ENCODE measurements at places on chromosomes 2 and 18.

DNA sequence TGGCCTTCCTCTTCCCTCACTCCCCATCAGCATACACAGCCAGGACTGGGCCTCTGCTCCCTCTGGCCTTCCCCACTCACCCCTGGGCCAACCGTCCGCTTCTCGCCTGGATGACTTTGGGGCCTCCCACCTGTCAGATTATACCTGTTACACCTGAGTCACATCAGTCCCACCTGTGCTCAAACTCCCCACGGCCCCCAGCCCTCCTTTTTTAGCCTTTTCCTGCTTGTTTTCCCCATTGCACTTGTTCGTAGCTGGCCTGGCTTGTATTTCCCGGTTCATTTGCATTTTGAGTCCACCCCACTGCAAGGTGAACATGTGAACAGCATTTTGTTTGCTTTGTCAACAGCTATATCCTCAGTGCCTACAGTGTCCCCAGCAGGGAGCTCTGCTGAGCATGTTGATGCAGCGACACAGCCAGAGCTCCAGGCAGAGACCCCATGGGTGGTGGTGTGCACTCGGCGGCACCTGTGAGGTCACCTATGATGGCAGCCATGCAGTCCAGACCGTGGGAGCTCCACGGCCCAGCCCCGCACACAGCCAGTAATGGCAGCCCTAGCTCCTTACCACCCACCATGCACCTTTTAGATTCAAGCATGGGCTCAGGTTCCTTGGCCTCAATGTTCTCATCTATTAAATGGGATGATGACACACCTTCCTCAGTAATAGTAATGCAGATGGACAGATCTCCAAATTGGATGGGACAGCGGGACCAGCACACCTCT, 276.4 kb upstream of the HS6ST1 start:
- DNase-seq: no peak

- DNase-seq: no peak
Observed at GRCh38 chr18:41887100-41887499, 67.9 kb upstream of the PIK3C3 start.

GRCh38 chr18:37179384-37179783, 350.5 kb downstream of the KIAA1328 start:
- no peak for DNase-seq

GRCh38 chr2:37659723-37660122, 11.7 kb downstream of the CDC42EP3 start:
- DNase-seq: no peak

DNA sequence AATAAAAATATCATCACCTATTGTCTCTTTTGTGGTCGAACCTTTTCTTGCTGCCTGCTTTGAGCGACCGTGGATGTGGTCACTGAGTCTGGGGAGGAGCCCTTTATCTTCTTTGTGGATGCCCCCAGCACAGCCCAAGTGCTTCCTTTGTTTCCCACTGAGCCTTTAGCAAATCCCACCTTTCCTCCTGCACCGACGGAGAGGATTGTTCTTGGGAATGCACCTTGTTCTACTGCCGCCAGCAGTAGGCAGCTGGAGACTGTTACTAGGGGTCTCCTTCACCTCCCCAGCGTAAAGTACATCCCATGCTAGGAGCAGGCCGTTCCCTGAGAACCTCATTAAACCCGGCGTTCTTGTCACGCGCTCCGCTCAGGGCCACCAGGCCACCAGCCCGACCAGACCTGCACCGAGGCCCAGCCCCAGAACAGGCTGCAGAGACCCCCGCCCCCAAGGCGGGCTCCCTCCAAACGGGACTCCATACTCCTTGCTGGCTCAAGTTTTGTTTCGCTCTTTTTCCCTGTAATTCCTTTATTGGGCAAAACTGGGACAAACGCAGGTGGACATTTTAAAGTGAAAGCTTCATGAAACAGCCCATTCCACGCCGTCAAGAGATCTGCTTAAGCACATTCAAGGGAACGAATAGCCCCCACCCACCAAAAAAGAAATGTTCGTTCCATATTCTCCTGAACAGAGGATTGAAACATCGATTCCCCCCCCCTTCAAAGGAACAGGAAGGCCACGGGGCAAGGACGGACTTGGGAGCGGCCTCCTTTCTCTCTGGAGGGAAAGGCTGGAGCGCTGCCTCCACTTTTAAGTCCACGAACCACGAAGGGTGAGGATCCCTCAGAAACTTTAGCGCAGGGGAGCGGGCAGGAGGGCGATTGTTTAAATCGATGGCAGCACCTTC, 1.1 kb upstream of the MAT2A start:
- DNase-seq: peak; percentile 36

- peak; percentile 47 for DNase-seq
Observed at GRCh38 chr2:149330127-149331022, at the start of gene LYPD6. Gene LYPD6 (plus strand): TSS chr2:149330587. CDS start chr2:149437709, 107,122 bp downstream.

- no peak for DNase-seq
Observed at GRCh38 chr2:207933396-207934065, 91.8 kb downstream of the PLEKHM3 start.

DNA sequence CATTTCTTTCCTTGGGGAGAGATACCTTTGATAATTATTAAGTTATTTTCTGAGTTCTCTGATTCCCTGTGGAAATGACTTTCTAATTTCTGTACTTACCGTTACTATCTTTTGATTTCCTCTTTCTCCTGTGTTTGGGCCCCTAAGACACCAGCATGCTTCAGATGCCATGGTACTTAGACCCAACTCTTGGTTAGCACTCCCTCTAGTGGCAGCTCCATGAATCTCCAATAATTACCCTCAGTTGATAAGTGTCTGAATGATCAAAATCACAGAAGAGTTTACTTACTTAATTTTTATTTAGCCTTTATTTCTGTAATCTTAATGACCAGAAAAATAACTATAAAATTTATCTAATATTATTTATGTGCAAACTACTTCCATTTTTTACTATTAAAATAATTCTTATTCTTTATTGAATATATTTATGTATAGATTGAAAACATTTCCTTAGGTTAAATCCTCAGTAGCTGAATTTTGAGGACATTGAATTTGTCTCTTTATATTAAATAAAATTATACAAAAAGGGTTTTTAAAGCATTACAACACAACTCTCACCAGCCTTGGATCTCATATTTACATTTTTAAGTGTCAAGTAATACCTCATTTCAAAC, 300.4 kb downstream of the KCNS3 start:
- peak; percentile 35 for DNase-seq

- peak; percentile 92 for DNase-seq
Observed at GRCh38 chr2:196239622-196240587, 68.5 kb upstream of the STK17B start.

DNA sequence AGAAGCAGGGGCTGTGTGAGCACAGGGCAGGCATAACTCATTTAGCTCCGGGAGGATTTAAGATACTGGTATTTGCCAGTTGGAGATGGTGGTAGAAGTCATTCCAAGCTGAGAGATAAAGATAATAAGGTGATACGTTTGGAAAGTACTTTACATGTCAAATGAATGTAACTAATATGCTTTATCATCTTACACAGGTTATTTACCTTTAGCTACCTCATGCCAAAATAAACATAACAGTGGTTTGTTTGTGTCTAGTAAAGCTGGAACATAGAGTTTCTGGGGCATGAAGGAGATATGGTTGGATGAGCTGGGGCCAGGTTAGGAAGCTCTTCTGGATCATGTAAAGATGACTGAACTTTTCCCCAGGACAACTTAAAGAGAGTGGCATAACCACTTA, 126.9 kb upstream of the PIK3C3 start:
- DNase-seq: no peak

DNA sequence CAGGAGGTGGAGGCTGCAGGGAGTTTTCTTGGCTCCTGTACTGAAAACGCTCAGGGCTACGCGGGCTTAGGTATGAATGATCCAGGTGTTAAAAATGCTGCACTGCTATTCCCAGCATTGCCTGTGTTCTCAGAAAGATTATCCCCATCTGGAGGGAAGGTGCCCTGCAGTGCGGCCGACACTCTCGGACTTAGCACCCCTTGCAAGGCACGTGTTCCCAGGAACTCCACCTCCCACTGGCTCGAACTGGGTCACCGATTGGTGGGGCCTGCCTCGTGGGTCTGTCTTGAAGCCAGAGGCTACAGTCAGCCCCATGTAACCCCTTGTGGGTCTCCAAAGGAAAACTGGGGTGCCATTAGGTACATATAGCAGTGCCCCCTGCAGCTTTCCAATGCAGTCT, 25.7 kb downstream of the ANO7 start:
- DNase-seq: no peak

GRCh38 chr2:232839411-232840079, 30.5 kb upstream of the SNORC start:
- peak; percentile 73 for DNase-seq

GRCh38 chr2:7437141-7437540, 519.9 kb downstream of the RNF144A start:
- no peak for DNase-seq

GRCh38 chr18:46250084-46250811, 146.1 kb downstream of the HAUS1 start:
- peak; percentile 34 for DNase-seq

- DNase-seq: no peak
Observed at GRCh38 chr2:241903121-241904010, 33.8 kb downstream of the RTP5 start.

GRCh38 chr18:74610051-74610615, 12.5 kb downstream of the ZNF407 start:
- no peak for DNase-seq

DNA sequence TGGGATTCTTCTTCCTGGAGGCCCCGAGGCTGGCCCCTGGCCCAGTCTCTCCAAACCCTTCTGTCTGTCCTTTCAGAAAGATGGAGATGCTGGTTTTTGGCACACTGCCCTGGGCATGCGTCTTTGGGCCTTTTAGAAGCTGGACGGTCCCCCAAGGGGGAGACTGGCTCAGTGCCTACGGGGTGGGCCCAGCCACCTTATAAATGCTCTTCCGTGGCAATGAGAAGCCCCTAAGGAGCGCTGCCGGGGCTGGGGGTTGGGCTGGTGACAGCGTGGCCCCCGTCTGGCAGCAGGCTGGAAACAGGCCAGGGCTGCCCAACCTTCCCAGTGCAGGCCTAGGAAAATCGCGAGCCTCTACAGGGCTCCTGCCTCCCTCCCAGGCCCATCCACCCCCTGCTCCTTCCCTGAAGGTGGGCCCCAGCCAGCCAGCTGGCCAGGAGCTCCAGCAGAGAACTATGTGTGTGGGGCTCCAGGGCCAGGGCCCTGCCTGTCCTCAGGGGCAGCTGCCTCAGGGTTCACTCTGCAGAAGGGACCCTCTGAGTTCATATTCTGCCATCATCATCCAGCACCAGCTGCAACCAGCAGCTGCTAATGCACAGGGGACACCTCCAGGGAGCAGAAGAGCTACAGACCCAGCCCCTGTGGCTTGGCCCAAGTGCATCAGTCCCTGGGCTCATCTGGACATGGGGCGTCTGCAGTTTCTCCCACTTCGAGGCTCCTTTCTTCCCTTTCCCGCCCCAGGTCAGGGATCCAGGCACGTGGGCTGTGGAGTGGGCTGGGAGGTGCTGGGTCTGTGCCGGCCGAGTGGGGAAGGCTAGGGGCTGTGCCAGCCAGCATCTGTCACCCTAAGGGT, 107.6 kb upstream of the OTOS start:
- no peak for DNase-seq

- DNase-seq: no peak
Observed at GRCh38 chr2:225140723-225141122, 98.5 kb upstream of the DOCK10 start.

DNA sequence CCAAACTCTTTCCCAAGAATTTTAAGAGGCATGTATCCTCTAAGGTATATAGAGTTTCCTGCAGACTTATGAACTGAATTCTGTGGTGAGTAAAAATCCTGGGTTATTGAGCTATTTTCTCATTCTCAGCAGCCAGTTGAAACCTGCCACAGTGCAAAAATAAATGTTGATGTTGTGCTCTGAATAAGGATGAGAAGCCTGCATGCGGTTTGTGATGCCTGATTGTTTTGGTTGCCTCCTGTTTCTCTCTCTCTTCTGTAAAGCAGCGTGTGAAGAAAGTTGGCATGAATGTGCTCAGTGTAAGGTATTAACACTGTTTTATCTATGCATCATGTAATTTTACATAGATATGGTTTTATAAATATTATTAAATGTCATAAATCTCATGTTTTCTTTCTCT, 452.6 kb downstream of the CDH2 start:
- DNase-seq: no peak

DNA sequence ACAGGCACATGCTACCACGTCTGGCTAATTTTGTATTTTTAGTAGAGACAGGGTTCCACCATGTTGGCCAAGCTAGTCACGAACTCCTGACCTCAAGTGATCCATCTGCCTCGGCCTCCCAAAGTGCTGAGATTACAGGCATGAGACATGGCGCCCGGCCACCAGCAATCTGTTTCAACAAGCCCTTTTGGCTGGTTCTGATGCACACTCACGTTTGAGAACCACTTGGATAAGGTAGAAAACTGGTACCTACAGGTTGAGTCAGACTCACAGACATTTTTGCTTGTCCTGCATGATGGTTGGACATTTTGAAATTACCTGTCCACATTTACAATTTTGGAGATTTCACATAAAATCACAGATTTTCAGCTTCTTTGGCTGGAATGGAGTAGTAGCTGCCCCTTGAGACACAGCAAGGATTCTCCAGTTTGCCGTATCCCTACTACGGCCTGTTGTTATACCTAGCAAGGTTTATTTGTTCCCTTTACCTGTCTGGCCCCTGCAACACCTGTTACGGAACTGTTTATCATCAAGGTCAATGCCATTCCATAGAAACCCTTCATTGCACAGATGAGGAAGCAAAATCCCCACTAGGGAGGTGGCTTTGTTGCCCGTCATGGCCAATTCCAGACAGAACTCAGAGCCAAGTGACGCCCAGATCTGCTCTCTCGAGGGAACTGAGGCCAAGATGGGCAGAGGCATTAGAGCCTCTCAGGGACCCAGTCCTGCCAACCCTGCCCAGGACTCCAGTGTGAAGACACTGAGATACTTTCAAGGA, 31.4 kb upstream of the IGFBP2 start:
- no peak for DNase-seq

DNA sequence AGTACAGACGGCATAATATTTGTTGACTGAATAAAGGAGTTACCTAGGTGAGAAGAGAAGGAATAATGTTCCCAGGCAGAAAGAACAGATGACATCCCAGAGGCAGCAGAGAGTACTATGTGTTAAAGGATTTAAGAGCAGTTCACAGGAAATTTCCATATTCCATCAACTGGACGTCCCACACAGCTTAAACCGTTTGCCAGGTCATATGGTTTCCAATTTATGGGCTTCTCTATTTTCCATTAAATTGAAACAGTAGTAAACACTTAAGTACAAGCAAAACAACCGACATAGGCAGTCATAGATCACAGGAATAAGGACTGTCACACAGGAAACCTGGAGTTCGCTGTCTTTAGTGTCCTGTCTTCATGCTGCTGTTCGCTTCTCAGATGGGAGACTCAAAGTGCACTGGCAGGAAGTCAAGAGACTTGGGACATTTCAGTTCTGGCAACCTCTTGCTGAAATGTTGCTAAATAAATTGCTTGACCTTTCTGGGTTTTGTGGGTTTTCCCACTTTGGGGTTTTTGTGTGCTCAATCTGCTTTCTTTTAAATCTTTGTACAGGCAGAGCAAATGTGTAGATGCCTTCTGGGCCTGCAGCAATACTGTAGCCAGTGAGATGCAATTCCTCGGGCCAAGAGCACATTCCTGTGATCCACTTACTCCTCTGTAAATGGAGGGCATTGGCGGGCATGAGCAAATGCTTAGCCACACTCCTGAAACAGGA, 5.8 kb upstream of the PIEZO2 start:
- no peak for DNase-seq

All from GDM1 (cell line).